ENCODE measurements at places on chromosomes 5 and 9.
A peak's percentile ranks its signal among the peaks of the same experiment; 100 is the strongest.

DNA sequence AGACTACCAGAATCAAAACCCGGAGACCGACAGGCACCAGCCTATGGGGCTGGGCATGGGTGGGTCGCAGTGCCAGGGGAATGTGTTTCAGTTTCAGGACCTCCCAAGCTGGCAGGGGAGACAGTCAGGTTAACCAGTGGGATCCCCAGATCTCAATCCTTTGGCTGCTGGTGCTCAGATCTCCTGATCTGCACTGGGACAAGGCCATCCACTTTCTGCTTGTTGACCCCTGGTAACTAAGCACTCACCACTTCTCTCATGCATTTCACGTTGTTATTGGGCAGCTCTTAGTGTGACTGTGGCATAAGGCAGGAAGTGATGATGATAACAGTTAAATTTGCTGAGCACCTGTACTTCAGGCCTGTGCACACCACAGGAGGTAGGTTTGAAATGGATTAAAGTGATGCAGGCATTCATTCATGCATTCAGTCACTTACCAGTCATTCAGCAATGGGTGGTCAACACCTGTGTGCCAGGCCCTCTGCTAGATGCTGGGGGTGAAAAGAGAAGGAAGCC, 42.1 kb upstream of the STXBP1 start:
- DNase-seq: no peak

DNA sequence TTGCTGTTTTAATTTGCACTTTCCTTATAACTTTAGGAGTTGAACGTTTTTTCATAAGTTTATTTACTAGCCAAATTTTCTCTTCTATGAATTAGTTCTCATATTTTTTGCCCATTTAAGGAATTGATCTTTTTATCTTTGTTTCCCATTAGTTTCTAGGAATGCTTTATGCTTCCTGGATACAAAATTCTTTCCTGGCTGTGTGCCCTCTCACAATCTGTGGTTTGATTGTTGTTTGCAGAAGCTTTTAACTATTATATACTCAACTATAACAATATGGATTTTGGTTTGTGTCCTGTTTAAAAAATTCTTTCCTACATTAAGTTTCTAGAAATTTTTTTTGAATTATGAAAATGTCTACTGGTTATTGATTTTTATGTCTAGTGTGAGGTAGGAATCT, 206.3 kb downstream of the CSNK1G3 start:
- DNase-seq: no peak

DNA sequence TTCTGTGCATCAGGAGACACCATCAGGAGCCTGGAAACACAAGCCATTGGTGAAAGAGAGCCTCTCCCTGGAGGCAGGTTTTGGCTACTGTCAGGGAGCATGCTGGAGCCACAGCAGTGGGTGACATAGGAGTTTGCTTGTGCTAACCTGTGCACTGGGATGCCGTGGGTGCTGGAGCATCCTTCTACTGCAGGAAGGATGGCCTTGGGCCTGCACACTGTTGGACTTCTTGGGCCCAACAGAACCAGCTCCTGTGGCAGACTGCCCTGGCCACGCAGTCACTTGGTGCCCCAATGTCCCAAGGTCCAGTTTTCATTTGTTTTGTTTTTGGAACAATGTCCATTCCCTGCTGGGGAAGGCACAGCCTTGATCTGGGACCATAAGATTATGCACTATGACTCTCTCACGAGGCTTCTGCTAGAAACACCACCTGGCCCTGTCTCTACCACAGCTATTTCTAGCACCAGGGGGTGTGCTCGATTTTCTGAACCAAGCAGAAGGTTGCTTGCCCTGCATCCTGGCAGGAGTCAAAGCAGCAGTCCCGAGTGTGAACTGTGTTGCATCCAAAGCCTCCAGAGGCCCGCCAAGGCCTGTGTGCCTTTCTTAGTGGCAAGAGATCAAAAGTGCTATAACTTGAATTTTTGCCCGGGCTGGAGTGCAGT, 5.5 kb upstream of the LTC4S start:
- DNase-seq: no peak

- no peak for DNase-seq
Observed at GRCh38 chr9:92944921-92945320, 2.4 kb upstream of the FGD3 start.

DNA sequence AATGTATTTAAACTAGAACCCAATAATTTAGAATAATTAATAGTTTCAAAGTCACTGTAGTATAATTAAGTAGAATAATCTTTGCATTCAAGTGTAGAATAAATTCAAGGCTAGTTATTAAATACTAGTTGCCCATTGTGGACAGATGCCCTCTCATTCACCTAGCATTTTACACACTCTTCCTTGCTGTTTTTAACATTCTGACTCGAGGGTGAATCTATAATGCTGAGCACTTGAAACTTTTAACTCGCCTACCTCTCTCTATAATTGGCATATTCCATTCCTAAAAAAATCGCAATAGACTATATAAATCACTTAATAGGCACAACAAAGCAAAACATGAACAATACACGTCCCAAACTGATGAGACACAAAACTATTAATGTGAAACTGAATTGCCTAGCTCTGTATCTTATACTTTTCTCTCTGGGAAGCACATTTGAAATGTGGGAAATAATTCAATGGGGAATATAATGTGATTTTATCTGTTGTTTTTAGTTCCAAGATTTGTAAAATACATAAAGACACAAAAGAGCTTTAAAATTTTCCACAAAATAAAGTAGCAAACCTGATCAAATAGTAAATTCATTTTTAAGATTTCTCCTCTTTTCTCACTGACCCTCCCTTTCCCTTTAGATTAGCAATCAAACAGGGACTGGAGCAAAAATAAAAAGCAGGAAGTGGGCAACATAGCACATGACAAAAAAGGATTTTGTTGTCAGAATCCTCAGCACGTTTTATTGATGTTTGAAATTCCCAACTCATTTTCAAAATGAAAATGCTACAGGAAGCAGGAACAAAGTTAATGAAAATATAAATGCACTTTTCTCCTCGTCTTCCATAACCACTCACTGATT, 295.6 kb downstream of the PDE4D start:
- no peak for DNase-seq

DNA sequence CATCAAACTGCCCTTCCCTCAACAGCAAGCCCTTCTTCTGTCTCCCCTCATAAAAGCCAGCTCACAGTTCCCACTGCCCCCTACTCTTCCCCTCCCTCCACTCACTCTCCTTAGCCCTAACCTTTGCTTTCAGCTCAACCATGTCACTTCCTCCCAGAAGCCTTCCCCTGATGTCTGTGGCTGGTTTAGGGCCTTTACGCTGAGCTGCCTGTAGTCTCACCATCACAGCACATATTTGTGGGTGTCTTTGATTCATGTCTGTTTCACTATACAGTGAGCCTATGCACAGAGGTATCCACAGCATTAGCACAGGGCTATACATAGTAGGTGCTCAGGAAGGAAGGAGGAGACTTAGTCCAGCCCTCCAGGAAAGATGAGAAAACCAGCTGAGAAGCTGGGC, 34.7 kb downstream of the C9orf50 start:
- no peak for DNase-seq

- DNase-seq: no peak
Observed at GRCh38 chr5:59753599-59753998, 139.9 kb downstream of the PDE4D start.

DNA sequence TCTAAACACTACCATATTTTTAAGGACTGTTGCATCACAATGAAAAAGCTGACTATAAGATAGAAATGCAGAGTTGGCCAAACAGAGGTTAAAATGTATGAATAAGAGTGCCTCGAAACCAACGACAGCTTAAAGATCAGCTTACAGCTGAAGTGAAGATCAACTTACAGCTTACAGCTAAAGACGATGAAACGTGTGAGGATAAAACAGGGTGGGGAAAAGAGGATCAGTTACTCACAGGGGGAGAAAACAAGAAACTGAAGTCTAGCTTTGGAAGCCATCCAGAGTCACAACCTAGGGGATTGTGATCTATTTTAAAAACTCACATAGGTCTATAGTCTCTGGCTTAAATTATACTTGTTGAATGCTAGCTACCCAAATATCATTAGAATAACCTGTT, 220.0 kb downstream of the SNCAIP start:
- DNase-seq: peak; percentile 27

Measured in WERI-Rb-1 (cell line).